ENCODE measurements at places on chromosomes 3 and 15.

DNA sequence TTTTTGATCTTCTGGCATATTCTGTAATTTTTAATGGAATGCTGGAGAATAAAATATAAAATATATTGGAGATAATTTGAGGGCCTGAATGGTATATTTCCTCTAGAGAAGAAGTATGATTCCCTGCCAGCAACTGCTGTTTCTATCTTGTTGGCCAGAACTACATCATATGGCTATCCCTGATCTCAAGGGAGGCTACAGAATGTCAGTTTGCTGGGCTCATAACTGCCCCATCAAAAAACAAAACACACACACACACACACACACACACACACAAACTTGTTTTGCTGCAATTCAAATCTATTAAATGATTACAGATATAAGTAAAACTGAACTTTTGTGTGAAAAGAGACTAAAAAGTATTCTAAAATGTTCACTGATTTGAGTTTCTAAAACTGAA lies 51.0 kb downstream of the RASA2 start:
- DNase-seq: no peak

- DNase-seq: no peak
Measured at GRCh38 chr15:101013769-101014675, 94.9 kb downstream of the LRRK1 start.

DNA sequence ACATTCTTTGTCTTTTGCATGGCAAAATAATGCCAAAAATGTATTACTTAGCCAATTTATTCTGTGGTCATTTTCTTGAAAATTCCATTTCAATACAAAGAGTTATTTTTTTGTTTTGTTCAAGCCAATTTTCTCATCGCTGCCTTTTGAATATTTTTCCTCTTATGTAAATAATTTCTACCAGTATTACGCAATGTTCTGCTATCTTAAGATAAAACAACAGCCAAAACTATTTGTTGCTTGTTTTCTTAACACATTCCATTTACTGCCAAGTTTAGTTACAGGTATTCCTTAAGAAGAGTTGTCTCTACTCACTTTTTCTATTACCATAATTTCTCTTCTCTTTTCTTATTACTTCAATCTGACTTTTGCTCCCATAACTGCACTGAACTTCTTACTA lies 163.1 kb downstream of the ROBO1 start:
- no peak for DNase-seq

GRCh38 chr3:17014709-17015108 lies 130.0 kb downstream of the PLCL2 start:
- no peak for DNase-seq

DNA sequence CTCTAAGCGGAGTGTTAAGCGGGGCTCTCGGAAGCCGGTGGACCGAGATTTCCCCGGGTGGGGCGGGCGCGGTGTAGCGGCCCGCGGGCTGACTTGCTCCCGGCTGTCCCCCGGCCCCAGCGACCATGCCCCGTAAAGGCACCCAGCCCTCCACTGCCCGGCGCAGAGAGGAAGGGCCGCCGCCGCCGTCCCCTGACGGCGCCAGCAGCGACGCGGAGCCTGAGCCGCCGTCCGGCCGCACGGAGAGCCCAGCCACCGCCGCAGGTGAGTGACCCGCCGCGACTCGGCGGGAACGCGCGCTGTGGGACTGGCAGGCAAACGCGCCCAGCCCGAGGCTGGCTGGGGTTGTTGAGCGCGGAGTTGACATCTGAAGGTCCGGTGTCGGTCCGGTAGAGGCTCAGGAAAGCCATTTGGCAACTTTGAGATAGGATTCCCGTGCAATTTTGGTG lies 1.3 kb downstream of the SMC4 start:
- no peak for DNase-seq

DNA sequence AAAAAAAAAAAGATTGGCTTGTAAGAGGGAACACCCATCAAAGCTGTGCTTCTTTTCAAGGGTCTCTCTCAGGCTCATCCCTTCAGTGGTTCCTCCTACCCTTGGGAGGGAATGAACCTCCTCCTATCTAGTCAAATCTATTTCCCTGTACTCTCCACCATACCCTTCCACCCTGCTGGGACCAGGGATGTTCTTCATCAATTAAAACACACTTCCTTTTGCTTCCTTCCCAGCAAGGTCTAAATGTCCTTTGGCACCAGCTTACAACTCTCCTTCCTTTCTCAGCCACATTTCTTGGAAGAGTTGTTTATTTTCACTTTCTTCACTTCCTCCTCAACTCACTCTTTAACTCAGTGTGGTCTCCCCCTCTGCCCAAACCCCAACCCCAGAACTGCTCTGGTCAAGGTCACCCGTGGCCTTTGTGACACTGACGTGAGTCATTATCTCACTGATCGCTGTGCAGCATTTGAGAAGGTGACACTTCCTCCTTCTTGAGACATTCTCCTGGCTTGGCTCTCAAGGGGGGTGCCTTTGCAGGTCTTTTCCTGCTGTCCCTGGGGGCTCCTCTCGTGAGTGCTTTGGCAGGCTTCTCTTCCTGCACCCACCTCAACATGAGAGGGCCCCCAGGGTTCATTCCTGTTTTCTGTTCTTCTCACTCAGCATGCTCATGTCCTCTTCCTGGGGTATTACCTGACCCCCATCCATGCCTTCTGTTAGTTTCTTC lies 210.5 kb upstream of the TLE3 start:
- no peak for DNase-seq

- DNase-seq: no peak
Measured at GRCh38 chr15:65344214-65344913, 33.4 kb downstream of the IGDCC3 start.

DNA sequence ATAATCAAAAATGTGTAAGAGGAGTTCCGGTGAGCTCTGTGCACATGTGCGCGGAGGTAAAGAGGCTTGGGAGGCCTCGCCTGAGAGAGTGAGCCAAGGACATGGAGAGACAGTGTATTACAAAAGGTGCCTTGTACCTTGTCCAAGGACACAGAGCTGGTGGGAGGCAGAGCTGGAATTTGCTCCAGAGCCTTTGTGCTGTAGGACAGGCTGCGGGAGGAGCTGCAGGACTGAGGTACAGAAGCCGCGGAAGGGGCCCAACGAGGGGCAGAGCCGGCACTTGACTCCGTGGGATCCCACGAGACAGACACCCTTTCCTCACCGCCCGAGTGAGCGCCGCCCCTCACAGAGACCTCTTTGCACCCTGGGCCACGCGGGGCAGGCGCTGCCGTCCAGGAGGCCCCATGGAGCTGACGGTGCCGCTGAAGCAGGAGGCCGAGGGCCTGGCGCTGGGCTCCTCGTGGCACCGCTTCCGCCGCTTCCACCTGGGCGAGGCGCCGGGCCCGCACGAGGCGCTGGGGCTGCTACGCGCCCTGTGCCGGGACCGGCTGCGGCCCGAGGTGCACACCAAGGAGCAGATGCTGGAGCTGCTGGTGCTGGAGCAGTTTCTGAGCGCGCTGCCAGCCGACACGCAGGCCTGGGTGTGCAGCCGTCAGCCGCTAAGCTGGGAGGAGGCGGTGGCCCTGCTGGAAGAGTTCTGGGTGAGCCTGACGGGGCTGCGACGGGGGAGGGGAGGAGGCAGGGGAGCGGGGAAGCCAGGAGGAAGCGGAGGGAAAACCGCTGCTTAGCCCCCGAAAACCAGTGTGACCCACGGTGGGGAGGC lies 68.7 kb downstream of the SLTM start:
- no peak for DNase-seq

DNA sequence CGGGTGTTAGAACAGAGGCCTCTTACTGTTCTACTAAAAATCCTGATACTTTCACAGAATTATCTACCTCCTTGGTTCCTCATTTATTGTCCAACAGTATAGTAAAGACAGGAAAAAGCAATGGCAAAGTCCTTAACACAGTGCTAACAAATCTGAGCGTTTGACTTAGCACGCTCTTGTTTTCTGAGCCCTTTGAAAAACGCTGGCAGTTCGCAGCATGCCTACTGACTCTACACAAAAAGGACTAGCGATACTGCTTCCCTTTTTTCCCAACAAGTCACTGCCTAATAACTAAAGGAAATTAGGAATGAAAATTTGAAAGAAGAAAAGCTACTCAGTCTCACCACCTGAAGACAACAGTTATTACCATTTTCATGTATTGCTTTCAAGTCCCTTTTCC lies 34.8 kb upstream of the CEMIP start:
- DNase-seq: no peak

Data from amniotic stem cell (primary cell).